ENCODE measurements at places on chromosomes 6 and 20. TPM values are rescaled to one million over a fixed set of nuclear protein-coding genes. Genes with fewer than 3 reads are reported as not detected.

GRCh38 chr6:95959261-95959660 is 56.5 kb upstream of the FUT9 start:
- DNase-seq, result no peak

DNA sequence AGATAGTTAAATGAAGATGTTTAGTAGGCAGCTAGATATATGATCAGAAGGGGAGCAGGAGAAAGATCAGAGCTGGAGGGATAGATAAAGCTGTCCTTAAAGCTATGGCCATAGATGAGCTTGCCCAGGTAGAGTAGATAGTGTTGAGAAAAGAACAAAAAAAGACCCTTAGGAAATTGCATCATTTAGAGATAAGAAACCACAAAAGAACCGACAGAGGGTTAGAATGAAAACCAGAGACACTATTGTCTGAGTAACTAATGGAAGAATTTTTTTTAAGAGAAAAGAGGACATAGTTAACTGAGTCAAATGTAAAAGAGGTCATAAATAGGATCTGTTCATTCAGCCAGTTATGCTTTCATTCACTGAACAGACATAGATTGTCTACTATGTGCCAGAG is 101.8 kb downstream of the TNFAIP3 start:
- no peak for DNase-seq

- no peak for DNase-seq
These were observed 38.7 kb downstream of the SLC35D3 start for GRCh38 chr6:136960781-136961180.

GRCh38 chr20:57838670-57839151 is 128.9 kb upstream of the PMEPA1 start:
- no peak for DNase-seq

- DNase-seq, result no peak
These were observed 19.3 kb upstream of the BACH2 start for GRCh38 chr6:90315986-90316385.

GRCh38 chr6:113457751-113458150 is 399.4 kb upstream of the MARCKS start:
- no peak for DNase-seq

GRCh38 chr6:106163966-106164877 is 78.1 kb downstream of the PRDM1 start:
- DNase-seq, result no peak

GRCh38 chr6:154682633-154683125 is 50.5 kb upstream of the SCAF8 start:
- DNase-seq, result no peak

- no peak for DNase-seq
These were observed 35.3 kb downstream of the YTHDF1 start for GRCh38 chr20:63180569-63181185.

DNA sequence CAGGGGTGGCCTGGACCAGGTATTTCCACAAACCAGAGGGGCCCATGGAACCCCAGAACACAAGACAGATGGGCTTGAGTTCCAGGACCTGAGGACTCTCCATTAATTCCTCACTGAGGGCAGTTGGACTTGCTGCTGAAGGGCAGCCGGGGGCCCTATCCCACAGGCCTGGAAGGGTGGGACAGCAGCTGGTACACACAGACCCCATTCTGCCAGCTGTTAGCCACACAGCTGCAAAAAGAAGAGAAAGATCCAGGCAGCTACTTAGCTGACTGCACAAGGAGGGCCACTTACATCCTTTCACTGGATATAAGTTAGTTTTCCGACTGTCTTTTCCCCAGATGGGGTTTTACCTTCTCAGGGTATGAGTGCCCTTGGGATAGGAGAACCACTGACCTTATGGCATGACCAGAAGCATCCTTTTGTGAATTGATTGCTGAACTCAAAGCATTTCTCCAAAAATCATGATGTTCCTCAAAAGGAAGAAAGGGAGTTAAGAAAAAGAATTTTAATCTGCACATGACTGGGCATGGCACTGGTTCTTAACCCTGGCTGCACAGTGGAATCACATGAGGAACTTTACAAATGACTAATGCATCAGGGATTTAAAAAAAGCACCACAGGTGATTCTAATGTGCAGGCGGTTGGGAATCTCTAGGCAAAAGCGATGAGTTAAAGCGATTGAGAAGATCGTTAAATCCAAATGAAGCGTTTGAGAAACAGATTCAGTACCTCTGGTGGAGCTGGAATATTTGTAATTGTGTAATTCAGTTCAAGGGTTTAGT is 199.4 kb downstream of the TFAP2A start:
- DNase-seq, result no peak

- DNase-seq, result no peak
These were observed 151.8 kb upstream of the INSM1 start for GRCh38 chr20:20215976-20216727.

DNA sequence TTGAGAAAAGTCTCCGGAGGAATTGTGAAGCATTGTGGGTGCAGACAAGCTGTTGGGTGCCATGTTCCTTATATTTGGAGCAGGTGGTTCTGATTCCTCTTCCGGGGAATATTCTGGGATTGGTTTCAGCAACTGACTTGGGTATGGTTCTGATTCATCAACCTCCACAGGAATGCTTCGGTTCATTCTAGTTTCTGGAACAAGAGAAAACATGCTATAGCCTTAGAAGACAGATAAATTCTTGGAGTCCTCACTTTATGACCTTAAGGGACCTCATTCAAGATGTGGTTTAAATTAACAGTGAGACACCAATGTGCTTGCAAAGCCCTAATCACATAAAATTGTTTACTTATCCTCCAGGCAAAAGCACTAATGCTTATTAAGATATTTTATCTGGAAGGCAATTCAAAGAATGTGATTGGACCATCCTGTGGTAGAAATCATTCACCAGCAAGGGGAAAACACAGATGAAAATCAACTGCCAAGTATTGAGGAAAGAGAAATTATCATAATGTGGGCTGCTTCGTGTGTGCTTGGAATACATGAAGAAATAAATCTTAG is 13.7 kb downstream of the TRAF3IP2 start:
- no peak for DNase-seq

GRCh38 chr6:139852488-139853140 is 478.2 kb upstream of the CITED2 start:
- no peak for DNase-seq

- DNase-seq, result no peak
These were observed 1057.0 kb downstream of the EPHA7 start for GRCh38 chr6:92362404-92362803.

Gene HNF4A
- total RNA-seq, result not detected

Gene C20orf202
- 0.18 TPM for total RNA-seq

Gene UNC93A
- not detected for total RNA-seq

Gene SLC13A3
- total RNA-seq, result 6.1 TPM

Gene BMP2
- 0.84 TPM for total RNA-seq

Gene TRAPPC3L
- total RNA-seq, result not detected

Gene BPI
- total RNA-seq, result not detected

Gene NRSN1
- 0.54 TPM for total RNA-seq

Gene ATP9A
- 38.9 TPM for total RNA-seq
